ENCODE measurements at places on chromosomes 16 and 17.

- DNase-seq: no peak
Observed at GRCh38 chr17:16486373-16487250, 5.4 kb downstream of the LRRC75A start.

DNA sequence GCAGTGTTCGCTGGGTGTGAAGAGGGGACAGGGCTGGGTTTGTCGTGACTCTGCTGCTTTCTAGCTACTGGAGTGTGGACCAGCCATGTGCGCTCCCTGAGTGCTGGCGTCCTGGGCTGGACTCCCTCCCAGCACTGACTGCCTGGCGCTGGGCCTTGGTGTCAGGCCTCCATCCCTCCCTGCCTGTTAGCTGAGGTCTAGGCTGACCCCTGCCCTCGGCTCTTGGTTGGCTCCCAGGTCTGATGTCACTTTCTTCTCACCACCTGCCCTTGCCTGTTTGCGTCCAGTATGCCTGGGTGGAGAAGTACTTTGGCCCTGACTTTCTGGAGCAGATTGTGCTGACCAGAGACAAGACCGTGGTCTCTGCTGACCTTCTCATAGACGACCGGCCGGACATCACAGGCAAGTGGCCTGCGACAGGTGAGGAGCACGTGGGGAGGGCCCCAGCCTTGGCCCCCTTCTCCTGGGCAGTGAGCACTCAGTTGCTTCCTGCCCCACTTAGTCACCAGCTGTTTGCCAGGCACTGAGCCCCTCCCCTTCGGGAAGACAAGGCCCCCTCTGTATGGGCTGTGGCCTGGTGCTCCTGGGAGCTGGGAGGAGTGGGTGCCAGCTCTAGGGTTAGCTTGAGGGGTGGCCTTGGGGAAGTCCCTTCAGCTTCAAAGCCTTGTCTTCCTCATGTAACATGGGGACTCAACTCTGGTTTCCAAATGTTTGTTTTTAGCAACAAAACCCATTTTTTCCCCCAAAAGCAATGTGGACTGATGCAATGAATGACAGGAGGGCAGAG, 41.5 kb downstream of the NT5M start:
- no peak for DNase-seq

GRCh38 chr17:65539630-65540266, 21.7 kb downstream of the AXIN2 start:
- DNase-seq: no peak

DNA sequence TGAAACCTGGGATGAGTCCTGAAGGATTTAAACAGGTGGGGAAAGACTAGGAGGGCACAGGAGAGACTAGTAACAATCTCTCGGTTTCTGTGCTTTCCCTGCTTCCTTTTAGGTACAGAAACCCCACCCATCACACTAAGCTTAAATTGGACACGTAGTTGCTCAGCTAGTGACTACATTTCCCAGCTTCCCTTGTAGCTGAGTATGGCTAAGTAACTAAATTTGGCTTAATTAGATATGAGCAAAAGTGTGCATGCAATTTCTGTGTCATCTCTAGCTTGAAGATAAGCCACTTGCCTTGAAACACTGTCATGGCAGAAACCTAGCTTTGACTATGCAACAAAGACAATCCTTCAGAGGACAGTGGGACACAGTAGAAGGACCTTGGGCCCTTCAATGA, 36.5 kb downstream of the CACNG1 start:
- DNase-seq: no peak

DNA sequence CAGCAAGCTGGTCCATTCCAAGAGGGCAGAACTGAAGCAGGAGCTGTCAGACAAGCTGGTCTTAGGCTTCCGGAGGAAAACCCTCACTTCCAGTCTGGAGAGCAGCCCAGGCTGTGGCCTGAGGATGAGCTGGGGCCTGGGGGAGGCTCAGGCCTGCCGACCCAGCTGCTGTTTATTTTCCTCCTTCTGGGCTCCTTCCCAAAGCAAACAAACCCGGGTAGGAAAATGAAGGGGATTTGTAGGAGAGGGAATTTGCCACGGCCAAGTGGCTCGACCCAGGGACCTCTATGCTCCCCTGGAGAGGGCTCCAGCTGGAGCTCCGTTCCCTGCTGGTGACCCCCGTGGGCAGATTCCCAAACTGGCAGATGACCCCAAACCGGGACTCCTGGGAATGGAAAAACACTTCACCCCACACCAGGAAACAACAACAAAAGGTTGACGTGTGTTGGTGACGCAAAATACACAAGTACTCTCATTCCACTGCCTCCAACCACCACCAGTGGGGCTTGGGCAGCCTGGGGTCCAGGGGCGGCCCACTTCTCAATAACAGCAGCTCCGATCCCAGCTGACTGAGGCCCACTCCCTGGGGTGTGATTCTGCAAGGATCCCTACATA, 8.8 kb downstream of the JUP start:
- no peak for DNase-seq

All from GM06990 (cell line).